Esophagus (tissue), 2 donors: ENCODE measurements at places on chromosomes 5 and 9. TPM values are rescaled to one million over a fixed set of nuclear protein-coding genes. Genes with fewer than 3 reads are reported as not detected.

Gene LRRC8A
- 55.6 TPM for polyA plus RNA-seq

Gene TBCA
- 174 TPM for polyA plus RNA-seq

Gene FAT2
- 29.5 TPM for polyA plus RNA-seq

Gene PRDM9
- not detected for polyA plus RNA-seq

Gene MYO10
- polyA plus RNA-seq = 5.8 TPM

Gene DNM1
- 2.4 TPM for polyA plus RNA-seq

Gene TOR2A
- 10.0 TPM for polyA plus RNA-seq
